Activated T-cell treated with anti-CD3 and anti-CD28 coated beads for 24 hours (primary cell): ENCODE measurements at places on chromosomes 7 and 10.

DNA sequence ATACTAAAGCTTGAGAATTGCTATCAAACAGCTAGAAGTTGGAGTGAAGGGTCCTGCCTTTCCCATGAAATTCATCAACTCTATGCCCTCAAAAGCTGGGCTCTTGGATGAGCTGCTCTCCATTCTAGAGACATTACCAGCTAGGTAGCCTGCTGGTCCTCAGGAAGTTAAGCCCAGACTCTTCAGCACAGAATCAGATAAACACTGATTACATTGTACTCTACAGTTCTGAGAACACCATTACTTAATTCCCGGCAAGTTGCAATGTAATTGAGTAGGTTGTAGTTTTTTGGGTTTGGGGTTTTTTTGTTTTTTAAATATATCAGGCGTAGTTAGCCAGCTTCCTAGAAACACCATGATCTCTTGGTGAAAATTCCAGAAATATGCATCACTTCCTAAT lies 84.1 kb upstream of the PIK3CG start:
- no peak for DNase-seq

- no peak for DNase-seq
These were observed 1096.8 kb downstream of the KCNMA1 start for GRCh38 chr10:76540786-76541185.

GRCh38 chr7:39666562-39666961 lies 43.2 kb downstream of the RALA start:
- DNase-seq = no peak

DNA sequence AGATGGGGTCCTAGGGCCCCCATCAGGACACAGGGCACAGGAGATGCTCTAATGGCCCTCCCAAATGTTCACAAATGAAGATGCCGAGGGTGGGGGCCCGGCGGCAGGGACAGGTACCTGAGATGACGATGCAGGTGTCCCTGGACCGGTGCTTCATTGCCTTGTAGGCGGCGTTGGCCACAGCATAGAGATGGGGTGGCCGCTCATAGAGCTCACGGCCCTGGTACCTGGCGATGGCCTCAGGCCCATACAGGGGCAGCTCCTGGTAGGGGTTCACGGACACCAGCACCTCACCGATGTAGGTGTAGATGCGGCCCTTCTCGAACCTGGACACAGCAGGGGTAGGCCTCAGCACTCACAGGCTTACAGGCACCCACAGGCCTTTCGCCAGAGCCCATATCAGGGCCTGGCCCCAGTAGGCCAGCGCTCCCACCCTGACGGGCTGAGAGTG lies 2.0 kb downstream of the MYO1G start:
- no peak for DNase-seq

DNA sequence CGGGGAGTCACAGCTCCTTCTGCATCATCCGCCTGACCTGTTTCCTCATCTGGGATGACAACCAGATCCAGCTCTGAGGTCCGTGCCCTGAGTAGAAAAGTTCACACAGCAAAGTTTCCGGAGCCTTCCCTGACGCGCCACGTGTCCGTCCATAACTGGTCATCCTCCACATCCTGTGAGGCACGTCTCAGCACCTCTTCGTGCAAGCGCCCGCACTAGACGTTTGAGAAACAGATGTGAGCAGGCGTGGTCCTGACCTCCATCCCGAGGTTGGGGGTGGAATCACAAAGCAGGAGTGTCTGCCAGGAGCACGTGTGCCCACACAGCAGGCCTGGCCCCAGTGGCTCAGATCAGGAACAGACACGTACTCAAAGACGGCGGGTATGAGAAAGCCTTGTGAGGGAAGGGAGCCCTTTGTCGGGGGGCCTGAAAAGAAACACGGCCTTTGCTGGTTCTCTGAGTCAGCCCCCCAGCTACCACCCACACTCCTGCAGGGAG lies 520.8 kb downstream of the DNAJB6 start:
- no peak for DNase-seq

DNA sequence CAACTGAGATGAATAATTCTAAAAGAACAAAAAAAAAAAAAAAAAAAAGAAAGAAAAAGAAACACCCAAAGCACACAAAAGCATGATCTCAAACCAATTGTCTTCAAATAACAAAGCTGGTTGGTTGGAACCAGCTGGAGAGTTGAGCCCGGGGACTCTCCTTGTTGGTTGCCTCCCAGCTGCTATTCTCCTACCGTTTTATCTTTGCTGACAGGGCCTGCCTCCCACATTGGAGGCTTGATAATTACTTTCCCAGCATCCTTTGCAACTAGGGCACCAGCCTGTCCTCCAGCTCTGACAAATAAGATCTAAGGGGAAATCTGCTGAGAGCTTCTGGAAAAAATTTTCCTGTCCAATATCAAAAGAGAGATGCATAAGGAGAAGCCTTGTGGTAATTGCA lies 6.8 kb downstream of the PON1 start:
- no peak for DNase-seq
